Fibroblast of gingiva (primary cell): ENCODE measurements at places on chromosomes 1 and 21.

GRCh38 chr1:25193229-25193628 lies 39.1 kb downstream of the SYF2 start:
- no peak for DNase-seq

DNA sequence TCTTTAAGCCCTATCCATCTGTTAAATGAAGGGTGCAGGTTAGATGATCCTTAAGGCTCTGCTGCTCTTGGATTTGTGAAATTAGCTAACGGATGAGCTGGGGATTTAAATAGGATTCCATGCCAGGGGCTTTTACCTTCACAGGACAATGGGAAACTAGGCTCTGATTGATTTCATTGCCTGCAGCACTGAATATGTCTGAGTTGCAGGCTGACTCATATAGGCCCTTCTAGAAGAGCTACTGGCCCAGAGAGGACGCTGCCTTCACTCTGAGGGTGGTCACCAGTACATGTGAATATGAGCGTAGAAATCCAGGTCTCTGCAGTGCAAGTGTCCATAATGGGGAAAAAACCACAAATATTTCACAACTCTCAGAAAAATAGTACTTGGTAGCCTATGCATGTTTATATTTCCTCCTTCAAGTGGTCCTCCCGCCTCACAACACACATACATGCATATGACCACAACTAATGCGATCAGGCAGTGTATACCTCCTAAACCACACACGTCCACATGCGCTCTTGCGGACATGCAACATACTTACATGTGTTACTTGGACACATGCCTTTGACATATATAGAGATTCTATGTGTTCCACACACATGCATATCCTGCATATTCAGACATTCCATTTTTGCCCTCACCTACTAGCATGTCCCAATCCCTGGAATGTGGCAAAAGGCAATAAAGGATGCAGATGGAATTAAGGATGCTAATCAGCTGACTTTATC lies 233.8 kb upstream of the JUN start:
- DNase-seq = no peak

GRCh38 chr1:56728964-56729363 lies 83.8 kb downstream of the PRKAA2 start:
- no peak for DNase-seq

- no peak for DNase-seq
These were observed 38.9 kb downstream of the CD247 start for GRCh38 chr1:167479331-167479979.

DNA sequence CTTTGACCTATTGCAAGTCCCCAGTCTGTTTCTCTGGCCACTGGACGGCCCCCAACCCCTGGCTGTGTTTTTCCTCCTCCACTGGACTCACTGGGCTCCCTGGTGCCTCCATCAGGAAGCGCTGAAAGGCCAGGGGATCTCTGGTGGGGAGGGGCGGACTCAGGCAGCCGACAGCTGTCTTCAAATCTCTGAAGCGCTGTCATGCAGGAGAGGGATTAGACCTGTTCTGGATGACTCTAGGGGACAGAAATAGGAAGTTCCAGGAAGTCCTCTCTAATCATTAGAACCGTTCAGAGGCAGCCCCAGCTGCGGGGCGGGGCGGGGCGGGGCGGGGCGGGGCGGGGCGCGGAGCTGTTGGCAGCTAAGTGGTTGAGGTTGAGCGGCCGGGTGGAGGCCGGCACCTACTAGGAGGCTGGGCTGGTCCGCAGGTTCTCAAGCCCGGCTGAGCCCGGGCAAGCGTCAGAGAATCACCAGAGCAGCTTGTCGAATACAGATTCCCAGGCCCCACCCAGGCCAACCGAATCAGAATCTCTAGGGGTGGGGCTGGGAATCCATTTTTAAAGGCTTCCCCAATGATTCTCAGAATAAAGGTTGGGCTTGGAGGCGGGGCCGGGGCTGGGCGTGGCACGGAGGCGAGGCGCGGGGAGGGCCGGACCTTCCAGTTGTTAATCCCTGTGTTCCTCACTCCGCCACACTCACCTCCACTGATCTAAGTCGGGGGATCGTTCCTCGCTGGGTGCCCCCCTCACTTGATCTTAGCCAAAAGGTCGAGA lies 11.4 kb upstream of the PHLDA3 start:
- peak; percentile 85 for DNase-seq

GRCh38 chr1:88117597-88117996 lies 566.5 kb upstream of the PKN2 start:
- DNase-seq = no peak

DNA sequence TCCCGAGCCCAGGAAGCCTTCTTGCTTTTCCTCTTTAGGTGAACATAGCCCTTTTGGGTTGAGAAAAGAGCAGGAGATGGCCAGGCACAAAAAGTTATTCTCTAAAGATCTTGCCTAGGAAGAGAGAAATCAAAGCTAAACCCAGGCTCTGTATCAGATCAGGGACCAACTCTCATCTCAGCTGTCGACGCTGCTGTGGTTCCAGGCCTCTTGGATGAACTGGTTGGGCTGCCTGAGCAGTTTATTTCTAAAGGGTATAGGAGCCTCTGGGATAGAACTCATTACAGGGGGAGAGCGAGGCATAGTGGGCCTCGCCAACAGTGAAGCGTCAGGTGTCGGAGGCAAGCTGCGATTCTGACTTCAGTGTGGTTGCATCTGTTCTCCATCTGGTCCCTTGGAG lies 82.6 kb upstream of the F3 start:
- DNase-seq = no peak

- no peak for DNase-seq
These were observed 3.1 kb downstream of the KLHDC8A start for GRCh38 chr1:205353612-205354011.

DNA sequence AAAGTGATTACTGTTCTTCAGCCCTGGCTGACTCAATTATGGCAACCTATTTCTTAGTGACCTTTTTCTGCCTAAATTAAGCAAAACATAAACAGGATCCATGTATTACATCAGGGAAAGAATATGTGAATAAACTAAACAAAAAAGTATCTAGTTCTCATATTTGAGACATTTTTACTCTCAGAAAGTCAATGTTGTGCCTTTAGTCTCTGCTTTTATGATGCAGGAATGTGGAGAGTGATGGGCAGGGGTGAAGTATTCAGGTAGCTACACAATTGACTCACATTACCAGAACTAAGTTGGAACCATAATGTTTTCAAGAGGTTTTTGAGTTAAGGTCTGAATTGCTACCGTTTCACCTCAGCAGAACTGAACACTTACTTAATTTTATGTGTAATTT lies 462.7 kb upstream of the CXADR start:
- DNase-seq = no peak

DNA sequence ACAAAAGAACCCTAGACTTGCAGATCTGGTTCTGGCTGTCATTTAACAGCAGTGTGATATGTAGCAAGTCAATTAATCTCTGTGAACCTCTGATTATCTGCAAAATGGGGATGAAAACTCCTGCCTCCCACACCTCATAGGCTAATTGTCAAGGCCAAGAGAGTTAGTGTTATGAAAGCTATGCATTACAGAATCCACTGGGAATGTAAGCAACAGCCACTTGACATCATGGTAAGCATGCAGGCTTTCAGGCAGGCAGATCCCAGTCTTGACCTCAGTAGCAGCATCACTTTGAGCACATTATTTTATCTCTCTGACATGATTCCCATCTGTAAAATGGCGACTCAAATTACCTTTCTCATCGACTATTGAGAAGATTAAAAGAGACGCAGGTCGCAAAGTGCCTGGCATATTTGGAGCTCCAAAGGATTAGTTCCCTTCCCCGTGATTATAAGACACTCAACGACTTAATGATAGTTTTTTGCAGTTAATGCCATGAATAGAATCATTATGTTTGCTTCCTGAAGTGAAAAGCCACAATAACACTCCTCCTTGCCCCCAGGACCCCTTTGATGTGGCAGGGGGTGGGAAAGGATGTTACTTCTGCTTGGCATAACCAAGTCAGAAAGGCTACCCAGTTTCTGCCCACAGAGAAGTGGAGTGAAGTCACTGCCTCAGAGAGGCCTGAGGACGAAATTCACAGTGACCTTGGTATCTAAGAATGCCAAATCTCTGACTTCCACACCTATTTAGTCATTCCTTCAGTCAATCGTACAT lies 273.0 kb upstream of the NFIA start:
- no peak for DNase-seq
